ENCODE measurements at places on chromosomes 5 and 9.
A peak's percentile ranks its signal among the peaks of the same experiment; 100 is the strongest.

- DNase-seq = no peak
Measured at GRCh38 chr9:3371842-3372241, 154.0 kb downstream of the RFX3 start.

- DNase-seq = no peak
Measured at GRCh38 chr9:109771796-109772531, 8.0 kb upstream of the PALM2AKAP2 start.

DNA sequence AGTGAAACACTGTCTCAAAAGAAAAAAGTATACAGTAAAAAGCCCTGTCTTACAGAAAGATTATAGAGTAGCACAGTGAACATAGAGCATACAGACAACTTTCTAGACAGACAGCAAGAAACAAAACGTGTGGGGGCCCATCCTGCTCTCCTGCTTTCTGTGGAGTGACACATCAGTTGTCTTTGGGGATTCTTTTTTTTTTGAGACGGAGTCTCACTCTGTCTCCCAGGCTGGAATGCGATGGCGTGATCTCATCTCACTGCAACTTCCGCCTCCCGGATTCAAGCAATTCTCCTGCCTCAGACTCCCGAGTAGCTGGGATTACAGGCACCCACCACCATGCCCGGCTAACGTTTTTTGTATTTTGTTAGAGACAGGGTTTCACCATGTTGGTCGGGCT is 14.9 kb downstream of the CDHR2 start:
- no peak for DNase-seq

- no peak for DNase-seq
Measured at GRCh38 chr5:81895307-81895706, 76.5 kb upstream of the ATG10 start.

- DNase-seq = no peak
Measured at GRCh38 chr5:180807046-180807445, 4.4 kb upstream of the MGAT1 start.

DNA sequence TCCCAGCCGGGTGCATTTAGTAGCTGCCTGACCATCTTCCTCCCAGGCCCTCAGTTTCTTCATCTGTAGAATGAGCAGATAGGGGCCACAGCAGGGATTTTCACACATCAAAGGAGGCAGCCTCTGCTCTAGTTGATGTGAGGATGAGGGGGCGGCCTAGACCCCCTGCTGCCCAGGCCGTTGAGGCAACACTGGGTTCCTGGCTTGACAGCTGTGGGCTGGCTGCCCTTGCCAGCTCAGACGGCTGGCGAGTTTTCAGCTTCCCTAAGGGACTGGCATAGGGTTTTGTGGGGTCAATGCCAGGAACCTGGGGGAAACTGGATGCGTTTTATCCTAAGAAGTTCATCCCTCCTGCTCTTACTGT is 49.6 kb downstream of the NDST1 start:
- no peak for DNase-seq

DNA sequence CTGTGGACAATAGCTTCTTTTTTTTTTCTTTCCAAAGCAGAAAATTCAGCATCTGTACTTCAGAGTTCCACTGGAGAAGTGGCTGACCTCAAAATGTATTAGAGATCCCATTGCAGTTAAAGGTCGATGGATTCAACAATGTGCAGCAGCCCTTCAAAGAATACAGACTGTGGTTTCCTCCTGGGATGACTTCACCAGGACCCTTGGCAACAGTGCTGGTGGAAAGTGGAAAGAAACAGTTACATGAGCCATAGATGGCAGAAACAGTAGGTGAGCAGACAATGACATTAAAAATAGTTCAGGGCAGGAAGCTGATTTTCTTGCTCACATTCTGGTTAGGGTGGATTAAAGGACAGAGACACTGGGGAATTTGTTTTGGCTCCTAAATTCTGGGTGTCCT is 62.4 kb downstream of the SLC28A3 start:
- no peak for DNase-seq

DNA sequence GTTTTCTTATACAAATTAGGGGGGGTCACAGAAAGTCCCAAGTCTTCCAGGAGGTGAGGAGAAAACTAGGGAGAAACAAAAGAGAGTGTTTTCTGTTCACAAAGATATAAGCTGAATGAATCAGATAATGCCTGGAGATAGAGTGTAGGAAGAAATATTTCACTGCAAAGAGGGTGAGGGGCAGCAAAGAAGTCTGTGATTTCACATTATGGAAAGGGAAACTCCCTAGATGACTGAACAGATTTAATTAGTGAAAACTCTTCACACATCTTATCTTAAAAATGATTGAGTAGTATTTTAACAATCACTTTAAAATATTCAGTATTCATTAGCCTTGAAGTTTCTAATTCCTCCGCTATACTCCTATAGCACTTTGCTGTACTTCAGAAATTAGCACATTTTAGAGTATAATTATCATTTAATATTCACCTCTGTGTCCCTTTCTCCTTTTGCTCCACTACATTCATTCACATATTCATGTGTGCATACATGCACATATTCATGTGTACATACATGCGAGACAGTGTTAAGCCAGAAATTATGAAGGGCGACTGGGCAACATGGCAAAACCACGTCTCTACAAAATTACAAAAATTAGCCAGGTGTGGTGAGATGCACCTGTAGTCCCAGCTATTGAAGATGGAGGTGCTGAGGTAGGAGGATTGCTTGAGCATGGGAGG is 332.2 kb downstream of the HTR1A start:
- no peak for DNase-seq

GRCh38 chr5:113523168-113523567 is 9.7 kb downstream of the YTHDC2 start:
- DNase-seq = no peak

- DNase-seq = no peak
Measured at GRCh38 chr5:160792732-160793529, 59.1 kb downstream of the ATP10B start.

GRCh38 chr5:127770272-127770671 is 67.1 kb downstream of the CCDC192 start:
- DNase-seq = no peak

- DNase-seq = no peak
Measured at GRCh38 chr5:6574537-6575245, 58.2 kb downstream of the NSUN2 start.

DNA sequence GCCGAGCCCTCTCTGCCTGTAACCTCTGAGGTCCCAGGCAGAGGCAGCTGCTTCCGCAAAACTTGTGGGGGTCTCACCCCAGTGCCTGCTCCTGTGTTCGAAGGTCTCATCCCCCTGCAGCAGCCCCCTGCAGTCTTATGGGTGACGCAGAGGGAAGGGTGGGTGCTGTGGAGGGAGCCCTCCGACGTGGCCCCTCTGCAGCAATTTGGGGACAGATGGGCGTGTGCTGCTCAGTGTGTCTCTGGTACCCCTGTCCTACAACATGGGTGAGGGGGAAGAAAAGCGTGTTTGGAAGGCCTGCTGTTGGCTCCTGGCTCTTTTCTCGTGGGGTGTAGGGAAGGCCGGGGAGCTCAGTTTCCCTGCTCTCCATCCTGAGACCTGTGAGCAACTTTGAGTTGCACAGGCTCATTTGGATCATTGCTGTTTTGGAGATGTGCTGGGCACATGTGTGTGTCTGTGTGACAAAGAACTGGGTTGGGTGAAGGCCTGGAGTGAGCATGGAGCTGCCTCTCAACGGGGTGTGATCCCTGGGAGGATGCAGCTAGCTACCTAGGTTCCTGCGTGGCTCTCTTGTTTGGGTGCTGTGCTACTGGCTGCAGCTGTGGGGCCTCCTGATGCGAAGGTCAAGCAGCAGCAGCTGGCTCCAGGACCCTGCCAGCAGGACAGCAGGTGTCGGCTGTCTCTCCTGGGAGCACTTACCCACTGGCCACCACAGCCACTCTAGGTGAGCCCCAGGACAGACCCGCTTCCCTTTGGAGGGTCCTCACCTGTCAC is 179.6 kb upstream of the PITX1 start:
- DNase-seq = no peak

GRCh38 chr9:126499005-126499910 is 114.5 kb upstream of the LMX1B start:
- no peak for DNase-seq

GRCh38 chr9:98667005-98667640 is 41.6 kb downstream of the GABBR2 start:
- no peak for DNase-seq

GRCh38 chr9:136112541-136112940 is 6.1 kb downstream of the TMEM250 start:
- no peak for DNase-seq

- peak; percentile 41 for DNase-seq
Measured at GRCh38 chr5:175652741-175653663, 4.9 kb upstream of the HRH2 start.

DNA sequence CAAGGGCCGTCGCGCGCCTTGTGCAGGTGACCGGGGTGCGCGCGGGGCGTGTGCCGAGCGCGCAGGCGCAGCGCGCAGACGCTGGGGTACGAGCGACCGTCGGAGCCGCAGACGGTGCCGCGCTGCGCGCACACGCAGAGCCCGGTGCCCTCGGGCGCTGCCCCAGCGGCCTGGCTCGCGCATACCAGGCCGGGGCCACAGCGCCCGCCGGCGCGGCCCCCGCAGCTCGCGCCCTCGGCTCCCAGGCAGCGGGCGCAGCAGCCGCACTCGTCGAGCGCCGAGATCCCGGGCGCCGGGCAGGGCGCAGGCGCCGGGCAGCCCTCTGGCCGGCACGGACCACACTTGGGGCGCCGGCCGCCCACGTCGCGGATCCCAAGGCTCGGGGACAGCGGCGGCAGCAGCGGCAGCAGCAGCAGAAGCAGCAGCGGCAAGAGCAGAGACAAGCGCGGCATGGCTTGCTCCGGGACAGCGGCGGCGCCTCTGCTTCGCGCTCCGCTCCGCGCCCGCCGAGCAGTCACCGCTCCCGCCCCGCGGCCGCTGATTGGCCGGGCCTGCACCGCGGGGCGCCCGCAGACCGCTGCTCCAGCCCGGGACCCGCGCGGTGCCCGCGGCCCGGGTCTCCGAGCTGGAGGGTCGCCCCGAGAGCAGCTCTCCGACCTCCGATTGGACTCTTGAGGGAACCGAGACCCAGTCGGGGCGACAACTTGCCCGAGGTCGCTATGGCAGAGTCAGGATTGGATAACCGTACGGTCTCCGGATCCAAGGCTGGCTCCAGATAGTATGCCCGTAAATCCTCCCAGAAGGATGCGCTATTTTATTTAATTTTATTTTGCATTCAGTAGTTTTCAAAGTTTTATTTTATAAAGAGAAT is at the start of gene IGFBPL1:
Gene IGFBPL1, minus strand, starts transcription at position 482 of the 871 bp plus-strand sequence. Its CDS starts 30 bp downstream, at position 452.
- no peak for DNase-seq

DNA sequence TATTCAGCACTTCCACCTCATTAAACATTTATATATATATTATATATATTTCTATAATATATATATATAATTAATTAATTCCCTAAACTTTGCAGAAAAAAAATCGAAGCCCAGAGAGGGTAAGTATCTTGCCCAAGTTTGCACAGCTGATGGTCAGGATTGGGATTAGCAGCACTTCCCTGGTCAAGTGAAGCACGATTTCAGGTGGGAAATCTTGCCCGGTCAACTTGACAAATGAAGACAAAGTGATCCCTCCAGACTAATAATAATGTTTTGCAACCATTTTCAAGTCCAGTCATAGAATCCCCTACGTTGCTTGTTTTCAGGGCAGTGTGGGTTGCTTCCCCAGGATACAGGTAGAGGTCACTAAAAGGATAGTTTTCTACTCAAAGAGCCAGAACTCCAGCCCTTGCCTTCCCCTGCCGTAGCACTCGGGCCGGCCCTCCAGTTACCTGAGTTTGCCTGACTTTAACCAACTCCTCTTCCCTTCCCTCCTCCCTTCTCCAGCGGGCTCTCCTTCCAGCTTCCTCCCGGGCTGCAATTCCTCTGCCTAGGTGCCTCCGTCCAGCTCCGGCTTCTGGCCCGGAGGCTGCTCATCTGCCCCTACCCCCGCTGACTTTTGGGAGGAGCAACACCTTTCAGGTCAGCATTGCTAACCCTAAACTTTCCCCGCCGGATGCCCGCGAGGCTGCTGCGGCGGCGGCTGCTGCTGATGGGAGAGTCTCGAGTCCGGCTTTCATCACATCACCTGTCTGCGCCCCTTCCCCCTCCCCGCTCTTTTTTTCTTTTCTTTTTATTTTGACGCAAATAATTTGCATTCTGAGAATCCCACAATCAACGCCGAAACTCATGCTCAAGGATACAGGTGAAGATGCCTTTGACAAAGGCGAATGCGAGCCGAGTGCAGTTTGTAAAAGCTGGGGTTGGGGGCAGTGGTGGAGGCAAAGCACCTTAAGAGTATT is 930 bp downstream of the PRLR start:
- no peak for DNase-seq

GRCh38 chr9:121814594-121814993 is 163.2 kb downstream of the DAB2IP start:
- DNase-seq = no peak

- DNase-seq = no peak
Measured at GRCh38 chr9:89817151-89817950, 212.5 kb downstream of the GADD45G start.

- no peak for DNase-seq
Measured at GRCh38 chr9:124337562-124337961, 77.7 kb downstream of the PSMB7 start.

DNA sequence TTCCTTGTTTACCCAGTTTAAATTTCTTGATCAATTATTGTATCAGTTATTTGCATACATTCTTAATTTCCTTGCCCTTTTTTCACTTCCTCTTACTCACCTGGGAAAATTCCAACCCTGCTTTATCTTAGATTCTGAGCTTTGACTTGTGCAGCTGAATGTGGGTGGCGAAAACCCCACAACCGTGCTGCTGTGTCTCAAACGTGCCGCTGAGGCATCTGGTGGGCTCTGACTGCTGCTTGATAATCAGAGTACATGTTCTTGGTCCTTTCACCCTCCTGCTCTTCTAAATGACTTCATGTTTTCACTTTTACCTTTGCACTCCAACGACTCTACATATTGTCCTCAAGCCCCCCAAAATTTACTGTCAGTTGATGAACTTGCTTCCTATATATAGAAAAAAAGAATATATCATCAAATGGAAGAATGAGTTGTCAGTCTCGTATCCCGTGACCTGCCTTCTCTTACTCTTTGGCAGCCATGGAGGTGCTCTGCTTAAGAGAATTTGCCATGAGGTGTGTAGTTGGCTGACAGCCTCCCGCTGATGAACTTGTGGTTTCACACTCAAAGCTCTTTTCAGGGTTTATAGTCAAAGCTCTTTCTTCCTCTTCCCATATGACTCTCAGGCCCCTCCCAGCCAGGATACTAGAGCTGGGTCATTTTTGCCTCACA is 14.0 kb upstream of the JAK2 start:
- no peak for DNase-seq

GRCh38 chr9:11933926-11934325 is 759.3 kb upstream of the TYRP1 start:
- no peak for DNase-seq

GRCh38 chr9:134772331-134772730 is 108.3 kb upstream of the FCN2 start:
- no peak for DNase-seq

DNA sequence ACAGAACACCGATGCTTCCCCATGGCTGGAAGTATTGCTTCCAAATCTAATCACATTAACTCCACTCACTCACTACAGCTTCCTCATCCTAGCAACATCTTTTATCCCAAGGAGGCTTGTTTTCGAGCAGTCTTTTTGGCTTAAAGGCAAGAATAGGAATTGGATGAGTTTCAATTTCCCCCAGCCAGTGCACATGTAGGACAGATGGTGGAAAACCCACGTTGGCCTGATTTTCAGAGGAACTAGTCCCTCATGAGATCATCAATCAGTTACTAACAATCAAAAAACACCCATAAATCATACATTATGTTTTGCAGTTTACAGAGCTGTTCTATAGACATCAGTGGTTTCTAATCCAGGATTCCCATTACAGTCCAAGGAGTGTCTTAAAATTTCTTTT is 48.5 kb upstream of the AGXT2 start:
- DNase-seq = no peak

Data from stimulated activated CD4-positive, alpha-beta T cell treated with anti-CD3 and anti-CD28 coated beads, Interleukin-1b, Interleukin-23, amount 100 ng/mL, for 1 hour (primary cell).